ENCODE measurements at places on chromosomes 16 and 17.

- DNase-seq = no peak
Observed at GRCh38 chr17:54909766-54910165, 9.1 kb downstream of the TOM1L1 start.

DNA sequence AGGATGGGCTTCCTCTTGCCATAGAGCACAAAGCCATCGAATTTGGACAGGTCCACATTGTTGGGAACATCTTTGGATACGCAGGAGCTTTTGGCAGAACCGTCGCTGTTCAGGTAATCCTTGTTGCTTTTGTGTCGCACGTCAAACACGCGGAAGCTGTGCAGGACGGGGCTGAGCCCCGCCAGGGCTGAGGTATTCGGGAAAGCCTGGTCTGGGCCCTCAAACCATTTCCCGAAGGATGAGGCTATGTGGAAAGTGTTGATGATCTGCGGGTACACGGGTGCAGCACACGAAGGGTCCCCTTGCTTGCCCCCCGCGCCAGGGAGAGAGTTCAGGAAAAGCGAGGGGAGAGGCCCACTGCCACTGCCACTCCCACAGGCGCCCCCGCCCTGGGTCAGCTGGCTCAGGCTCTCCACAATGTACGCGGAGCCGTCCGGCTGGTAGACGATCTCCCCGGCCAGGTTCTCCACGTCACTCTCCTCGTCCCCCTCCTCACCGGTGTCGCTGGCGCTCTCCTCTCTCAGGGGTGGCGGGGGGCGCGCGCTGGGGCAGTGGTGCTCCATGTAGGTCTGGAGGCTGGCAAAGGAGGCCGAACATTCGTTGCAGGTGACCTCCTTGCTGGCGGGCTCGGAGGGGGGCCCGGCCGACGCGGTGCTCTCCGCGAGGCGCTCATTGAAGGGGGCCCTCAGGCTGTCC, 88.5 kb downstream of the ZFHX3 start:
- DNase-seq = no peak

DNA sequence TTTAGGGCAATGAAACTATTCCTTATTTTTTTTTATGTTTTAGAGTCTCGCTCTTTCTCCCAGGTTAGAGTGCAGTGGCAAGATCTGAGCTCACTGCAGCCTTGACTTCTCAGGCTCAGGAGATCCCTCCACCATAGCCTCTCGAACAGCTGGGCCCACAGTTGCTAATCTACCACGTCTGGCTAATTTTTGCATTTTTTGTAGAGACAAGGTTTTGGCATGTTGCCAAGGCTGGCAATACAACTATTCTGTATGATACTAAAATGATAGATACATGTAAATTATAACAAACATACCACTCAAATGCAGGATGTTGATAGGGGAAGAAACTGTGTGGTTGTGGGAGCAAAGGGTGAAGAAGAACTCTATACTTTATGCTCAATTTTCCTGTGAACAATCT, 401.3 kb downstream of the ZFHX3 start:
- no peak for DNase-seq

DNA sequence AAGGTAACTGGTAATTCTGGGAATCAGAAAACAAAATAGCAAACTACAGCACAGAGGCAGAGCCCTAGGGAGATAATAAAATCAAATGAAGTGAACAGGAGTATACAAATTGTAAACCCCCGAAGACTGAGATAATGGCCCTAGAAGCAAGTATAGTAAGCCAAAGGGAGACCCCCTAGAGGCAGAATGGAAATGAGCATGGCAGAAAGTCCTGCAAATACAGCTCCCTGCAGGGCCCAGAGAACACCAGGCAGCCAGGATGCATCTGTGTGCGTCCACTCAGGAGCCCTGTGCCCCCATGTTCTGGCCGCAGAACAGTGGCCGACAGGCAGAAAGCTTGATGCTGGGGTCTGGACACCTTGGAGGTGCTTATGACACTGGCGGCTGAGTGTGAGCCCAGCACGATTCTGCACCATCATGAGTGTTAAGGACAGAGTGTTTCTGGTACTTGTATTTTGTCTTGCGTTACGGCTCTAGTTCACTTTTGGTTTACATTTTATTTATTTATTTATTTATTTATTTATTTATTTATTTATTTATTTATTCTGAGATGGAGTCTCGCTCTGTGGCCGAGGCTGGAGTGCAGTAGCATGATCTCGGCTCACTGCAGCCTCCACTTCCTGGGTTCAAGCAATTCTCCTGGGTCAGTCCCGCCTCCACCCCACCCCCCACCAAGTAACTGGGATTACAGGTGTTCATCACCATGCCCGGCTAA, 48.7 kb downstream of the RGS9 start:
- no peak for DNase-seq

Data from inflammatory macrophage treated with lipopolysaccharide for 4 hours (primary cell).